ENCODE measurements at places on chromosomes 7 and 10.

GRCh38 chr10:102066399-102067088, 1.4 kb downstream of the HPS6 start:
- no peak for DNase-seq

DNA sequence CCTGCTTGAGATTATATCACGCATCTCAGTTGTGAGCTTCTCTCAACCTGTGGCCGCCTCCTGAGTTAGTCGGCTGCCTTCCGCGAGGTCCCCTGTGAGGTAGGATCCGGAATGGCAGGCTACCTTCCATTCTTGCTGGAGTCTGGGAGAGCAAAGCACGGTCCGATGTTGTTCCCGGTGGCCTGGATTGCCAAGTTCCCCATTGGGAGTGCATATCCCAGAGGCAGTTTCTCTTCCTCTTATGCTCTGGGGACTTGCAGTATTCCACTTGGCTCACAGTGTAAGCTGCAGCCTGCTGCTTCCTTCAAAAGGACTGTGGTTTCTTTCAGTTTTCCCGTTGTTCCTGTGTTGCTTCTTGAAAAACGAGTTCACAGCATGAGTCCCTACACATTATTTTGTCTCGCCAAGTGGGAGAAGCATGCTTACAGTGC, 225.4 kb upstream of the ZWINT start:
- no peak for DNase-seq

GRCh38 chr7:113113912-113114311, 4.4 kb downstream of the SMIM30 start:
- no peak for DNase-seq

GRCh38 chr7:43904533-43905208, 1.7 kb downstream of the URGCP start:
- DNase-seq: no peak

GRCh38 chr7:124130-124949, 68.0 kb upstream of the FAM20C start:
- DNase-seq: no peak

GRCh38 chr10:76213876-76214275, 782.5 kb downstream of the LRMDA start:
- no peak for DNase-seq

DNA sequence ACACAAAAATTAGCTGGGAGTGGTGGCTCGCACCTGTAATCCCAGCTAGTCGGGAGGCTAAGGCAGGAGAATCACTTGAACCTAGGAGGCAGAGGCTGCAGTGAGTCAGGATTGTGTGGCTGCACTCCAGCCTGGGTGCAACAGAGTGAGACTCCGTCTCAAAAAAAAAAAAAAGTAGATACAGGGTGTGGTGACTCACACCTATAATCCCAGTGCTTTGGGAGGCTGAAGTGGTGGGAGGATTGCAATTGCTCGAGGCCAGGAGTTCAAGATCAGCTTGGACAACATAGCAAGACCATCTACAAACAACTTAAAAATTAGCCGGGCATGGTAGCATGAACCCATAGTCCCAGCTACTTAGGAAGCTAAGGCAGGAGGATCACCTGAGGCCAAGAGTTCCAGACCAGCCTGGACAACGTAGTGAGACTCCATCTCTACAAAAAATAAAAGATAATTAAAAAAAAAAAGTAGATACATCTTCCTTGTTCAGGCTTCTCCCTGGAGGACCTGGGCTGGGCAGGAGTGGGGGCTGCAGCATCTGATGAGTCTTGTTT, 2.0 kb downstream of the MOSPD3 start:
- no peak for DNase-seq

- no peak for DNase-seq
Observed at GRCh38 chr7:153151766-153152165, 392.2 kb downstream of the ACTR3B start.

DNA sequence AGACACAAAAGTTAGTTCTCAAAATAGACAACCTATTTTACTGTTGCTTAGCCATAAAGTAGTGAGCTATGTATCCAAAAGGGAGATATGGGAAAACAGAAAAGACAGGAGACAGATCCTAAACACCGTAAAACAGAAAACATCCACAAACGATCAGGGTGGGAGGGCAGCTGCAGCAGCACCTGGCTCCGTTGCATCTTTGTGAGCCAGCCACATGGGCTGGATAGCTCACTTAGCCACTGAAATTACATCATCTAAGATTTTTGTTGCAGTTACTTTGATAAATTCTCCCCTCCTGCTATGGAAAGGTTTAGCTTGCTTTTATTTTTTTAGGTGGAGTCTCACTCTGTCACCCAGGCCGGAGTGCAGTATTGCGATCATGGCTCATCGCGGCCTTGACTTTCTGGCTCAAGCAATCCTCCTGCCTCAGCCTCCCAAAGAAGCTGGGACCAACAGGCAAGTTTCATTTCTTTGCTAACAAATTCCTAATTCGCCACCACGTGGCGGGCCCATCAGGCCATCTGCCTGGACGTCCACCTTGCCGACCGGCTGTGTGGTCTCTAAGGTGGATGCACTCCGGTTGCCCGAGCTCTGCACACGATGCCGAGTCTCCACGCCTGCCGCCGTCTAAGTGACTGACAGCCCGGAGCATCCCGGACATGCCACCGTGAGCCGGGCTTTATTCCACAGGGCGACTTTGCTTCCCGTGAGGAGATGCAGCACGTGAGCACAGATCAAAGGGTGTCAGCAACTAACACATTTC, 159.8 kb downstream of the DIP2C start:
- DNase-seq: no peak

GRCh38 chr7:143906151-143906550, 4.2 kb upstream of the TCAF1 start:
- no peak for DNase-seq

DNA sequence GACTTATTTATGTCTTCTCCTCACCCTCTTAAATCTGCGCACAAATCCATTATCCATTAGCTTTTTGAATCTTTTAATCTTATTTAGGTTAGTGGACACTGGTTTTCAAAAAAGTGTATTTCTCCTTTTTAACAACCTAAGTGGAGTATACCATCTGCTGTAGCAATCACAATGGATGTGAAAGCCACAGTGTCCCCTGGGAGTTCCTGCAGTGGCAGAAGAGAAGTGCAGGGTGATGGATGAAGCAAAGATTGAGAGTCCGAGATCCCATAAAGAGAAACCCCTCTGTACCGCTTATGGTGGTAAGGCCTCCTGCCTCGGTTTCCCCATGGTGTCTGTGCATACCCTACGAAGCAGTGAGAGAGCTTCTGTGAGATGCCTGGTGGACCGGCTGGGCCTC, 236.4 kb downstream of the COBL start:
- DNase-seq: no peak

DNA sequence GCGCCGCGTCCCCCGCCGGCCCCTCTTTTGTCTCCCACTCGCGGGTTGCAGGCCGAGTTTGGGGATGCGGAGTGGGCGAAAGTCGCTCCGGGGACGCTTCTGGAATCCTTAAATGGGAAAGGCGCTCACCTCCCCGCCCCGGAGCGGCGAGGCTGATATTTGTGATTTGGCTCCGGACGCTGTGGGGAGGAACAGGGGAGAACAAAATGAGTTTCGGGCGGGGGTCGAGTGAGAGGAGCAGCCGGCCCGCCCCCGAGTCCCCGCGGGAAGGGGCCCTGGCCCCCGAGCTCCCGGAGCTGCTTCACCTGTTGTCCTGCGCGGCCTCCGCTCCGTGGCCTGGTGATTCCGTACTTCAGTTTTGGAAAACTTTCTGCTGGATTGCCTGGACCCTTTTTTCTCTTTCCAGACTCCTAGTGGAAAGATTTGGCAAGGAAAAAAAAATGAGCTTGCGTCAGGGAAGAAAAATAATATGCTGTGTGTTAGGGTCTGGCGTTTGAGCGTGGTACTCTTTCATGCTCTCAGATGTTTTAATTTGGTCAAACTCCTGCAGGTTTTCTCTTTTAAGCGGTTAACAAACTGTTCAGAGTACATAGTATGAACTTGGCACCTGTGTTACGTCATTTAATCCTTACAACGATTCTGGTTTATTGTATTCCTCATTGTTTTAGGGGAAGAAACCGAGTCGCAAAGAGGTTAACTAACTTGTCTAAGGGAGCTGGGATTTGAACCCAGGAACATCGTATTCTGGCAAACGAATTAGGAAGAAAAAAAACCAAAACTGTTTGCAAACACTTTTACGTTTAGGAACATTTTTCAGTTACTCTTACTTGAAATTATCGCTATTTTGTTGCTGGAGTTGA, 924 bp downstream of the BMPR1A start:
- peak; percentile 25 for DNase-seq

GRCh38 chr10:133241501-133242205, 4.0 kb downstream of the VENTX start:
- no peak for DNase-seq

DNA sequence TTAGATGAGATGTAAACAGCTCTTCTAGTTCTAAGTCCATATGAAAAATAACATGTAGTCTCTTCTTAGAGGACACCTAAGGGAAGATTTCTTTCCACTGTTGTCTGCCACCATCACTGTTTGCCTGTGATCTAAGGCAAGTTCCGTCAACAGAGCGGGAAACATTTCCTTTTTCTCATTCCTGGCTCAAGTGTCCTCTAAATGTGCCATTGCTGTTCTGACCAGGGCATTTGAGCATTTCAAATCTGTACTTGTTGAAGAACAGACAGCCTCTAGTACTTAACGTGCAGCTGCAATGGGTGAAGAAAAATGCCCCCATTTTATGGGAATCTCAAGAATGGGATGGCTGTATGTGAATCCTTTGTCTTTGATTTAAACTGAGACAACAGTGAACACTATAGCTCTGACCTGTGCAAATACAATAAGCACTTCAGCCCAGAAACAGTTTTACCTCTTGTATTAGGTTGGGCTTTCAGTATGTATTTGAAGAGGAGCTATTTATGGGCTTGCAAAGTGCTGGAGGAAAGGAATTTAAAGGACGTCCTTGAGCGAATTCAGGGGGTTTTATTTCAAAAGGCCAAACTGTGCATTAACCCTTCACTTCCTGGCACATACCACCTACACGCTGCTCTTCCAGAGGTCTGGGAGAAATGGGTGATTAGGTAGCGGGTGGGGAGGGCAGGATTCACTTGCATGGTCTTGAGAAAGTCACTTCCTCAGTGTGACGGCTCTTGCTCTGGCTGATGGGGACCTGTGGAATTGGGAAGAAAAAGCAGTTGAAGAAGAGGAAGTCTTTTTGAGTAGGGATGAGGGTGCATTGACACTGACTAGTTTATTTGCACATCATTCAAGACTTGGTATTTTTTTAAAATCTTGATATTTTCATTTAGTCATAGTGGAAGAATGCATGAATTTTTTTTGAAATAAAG, 66.1 kb downstream of the THNSL1 start:
- peak; percentile 16 for DNase-seq

DNA sequence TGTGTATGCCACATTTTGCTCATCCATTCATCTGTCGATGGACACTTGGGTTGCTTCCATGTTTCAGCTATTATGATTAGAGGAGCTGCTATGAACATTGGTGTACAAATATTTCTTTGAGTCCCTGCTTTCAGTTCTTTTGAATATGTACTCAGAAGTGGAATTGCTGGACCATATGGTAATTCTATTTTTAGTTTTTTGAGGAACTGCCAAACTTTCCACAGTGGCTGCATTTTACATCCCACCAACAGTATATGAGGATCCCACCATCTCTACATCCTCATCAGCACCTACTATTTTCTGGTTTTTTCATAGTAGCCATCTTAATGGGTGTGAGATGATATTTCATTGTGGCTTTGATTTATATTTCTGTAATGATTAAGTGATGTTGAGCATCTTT, 44.7 kb upstream of the ZMIZ2 start:
- DNase-seq: no peak

Data from NCI-H1092 treated with DMSO at 0.1 percent for 48 hours (cell line).